ENCODE measurements at places on chromosomes 7 and 10.
A peak's percentile ranks its signal among the peaks of the same experiment; 100 is the strongest.

- no peak for DNase-seq
Observed at GRCh38 chr7:157637216-157637949, 300.6 kb downstream of the DNAJB6 start.

DNA sequence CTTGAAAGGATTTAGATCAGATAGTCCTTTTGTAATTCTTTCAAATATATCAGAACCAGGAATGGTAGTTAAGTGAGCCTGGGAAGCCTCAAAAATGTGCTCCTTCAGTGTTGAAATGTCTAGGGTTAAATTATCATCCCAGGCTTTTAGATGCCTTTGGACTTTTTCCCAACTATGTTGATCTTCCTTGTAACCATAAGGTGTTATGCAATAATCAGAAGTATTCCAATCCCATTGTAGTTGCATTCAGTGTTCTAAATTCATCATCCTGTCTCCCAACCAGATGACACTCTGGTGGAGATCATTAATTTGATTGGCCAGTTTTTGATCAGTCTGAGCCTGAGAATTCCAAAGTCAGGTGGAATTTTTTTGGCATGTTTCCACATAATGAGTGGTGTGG, 35.1 kb upstream of the AKR1C2 start:
- no peak for DNase-seq

DNA sequence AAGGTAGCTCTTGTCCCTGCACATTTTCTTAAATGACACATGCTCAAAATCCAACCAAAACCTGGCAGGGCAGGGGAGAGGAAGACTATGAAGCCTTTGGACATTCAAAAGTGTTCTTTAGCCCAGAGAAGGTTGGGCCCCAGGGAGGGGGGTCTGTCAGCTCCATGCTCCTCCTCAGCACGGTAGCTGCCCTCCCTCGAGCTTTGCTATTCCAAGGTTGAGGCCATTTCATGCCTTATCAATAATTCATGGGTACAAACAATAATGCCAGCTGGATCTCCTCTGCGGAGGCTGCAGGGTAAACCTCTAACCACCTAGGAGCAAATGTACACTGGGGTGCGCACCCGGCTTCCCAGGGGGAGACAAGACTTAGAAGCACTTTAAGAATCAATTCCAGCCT, 61.5 kb downstream of the SLIT1 start:
- DNase-seq = no peak

- peak; percentile 76 for DNase-seq
Observed at GRCh38 chr7:44044315-44045225, at the start of gene DBNL. DBNL (plus strand) TSS chr7:44044702; CDS start chr7:44044738, 36 bp downstream.

GRCh38 chr7:12692479-12693259, 5.2 kb downstream of the ARL4A start:
- DNase-seq = no peak

GRCh38 chr7:45662540-45663166, 88.5 kb downstream of the ADCY1 start:
- DNase-seq = no peak

DNA sequence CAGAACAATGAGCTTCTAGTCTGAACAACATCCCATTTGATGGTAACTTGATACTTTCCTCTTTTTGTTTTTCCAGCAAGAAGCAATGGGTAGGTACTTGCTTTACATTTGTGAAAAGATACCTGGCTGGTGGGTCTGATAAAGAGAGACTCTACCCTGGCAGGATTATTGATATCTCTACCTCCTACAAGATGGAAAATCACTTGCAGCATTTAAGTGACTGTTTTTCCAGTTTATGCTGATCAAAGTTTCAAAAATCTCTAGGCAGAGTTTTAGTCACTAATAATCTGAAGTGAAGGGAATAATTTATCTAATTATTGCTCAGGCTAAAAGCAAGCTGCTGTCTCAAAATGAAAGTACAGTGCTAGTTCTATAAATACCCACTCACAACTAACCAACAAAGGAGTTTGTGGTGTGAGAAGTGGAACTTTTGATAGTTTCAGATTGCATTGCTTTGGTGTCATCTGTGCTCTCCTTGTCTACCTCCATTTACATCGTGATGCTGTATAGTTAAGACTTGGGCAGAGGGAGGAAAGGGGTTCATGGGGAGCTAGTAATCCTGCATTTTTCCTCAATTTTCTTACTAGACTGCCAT, 86.0 kb upstream of the ANKRD1 start:
- DNase-seq = no peak

DNA sequence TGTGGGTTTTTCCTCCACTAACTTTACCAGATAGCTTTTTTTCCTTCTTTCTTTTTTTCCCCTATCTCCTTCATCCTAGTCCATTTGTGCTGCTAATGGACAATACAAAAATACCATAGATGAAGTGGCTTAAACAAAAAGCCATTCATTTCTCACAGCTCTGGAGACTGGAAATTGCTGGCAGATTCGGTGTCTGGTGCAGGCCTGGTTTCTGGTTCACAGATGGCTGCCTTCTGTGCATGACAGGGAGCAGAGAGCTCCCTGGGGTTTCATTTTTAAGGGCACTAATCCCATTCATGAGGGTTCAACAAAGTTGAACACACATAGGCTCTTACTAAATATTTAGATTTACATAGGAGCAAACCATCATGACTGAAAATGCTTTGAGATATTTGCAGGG, 467.4 kb downstream of the TYW1 start:
- DNase-seq = no peak

- DNase-seq = no peak
Observed at GRCh38 chr10:122241836-122242235, 29.3 kb upstream of the BTBD16 start.

- DNase-seq = no peak
Observed at GRCh38 chr7:132652507-132652906, 76.2 kb upstream of the PLXNA4 start.

DNA sequence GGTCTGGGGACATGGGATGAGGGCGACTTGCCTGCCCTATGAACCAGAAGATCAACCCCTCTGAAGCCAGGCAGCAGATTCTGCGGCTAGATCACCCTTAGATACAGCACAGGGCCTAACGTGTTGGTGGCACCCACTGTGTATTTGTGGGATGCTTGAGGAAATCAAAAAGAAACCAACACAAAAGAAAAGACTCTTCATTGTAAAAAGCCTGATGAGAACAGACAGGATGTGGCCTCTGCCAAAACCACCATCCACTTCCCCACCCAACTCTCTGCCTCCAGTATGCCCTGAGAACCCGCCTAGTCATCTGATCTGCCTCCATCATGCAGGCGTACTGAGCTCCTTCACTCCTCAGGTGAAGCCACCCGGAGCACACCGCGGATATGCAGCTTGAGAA, 97.2 kb upstream of the INSYN2A start:
- no peak for DNase-seq

DNA sequence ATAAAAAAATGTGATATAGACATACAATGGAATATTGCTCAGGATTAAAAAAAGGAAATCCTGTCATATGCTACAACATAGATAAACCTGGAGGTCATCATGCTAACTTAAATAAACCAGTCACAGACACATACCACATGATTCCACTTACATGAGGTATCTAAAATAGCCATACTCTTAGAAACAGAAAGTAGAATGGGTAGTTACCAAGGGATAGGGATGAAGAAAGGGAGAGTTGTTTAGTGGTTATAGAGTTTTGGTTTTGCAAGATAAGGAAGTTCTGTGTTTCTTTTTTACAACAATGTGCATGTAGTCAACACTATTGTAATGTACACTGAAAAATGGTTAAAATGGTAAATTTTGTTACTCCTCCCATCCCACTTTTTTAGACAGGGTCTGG, 30.5 kb downstream of the BICC1 start:
- DNase-seq = no peak

Measured in mesothelial cell of epicardium (in vitro differentiated cells).